OCI-LY7 (cell line): ENCODE measurements at places on chromosomes 2 and 18. TPM values are rescaled to one million over a fixed set of nuclear protein-coding genes. Genes with fewer than 3 reads are reported as not detected.
A peak's percentile ranks its signal among the peaks of the same experiment; 100 is the strongest.

Gene LRATD1
- not detected in 2 replicates for total RNA-seq

Gene STARD6
- total RNA-seq: not detected in 2 replicates

Gene C2orf78
- total RNA-seq: not detected in 2 replicates

Gene GALNT1
- 32.8 and 37.2 TPM in 2 replicates for total RNA-seq

Gene C2orf42
- total RNA-seq: 19.0 and 21.3 TPM in 2 replicates

Gene NDC80
- 105 and 115 TPM in 2 replicates for total RNA-seq

Gene XRCC5
- 294 and 344 TPM in 2 replicates for total RNA-seq

Gene WIPF1
- total RNA-seq: 183 and 192 TPM in 2 replicates

Gene HOXD12
- total RNA-seq: 0.25 TPM in 1 of 2 replicates, not detected in the other

Gene RAD51AP2
- total RNA-seq: 0.09 TPM in 1 of 2 replicates, not detected in the other

Gene PPM1G
- 138 and 147 TPM in 2 replicates for total RNA-seq

DNA sequence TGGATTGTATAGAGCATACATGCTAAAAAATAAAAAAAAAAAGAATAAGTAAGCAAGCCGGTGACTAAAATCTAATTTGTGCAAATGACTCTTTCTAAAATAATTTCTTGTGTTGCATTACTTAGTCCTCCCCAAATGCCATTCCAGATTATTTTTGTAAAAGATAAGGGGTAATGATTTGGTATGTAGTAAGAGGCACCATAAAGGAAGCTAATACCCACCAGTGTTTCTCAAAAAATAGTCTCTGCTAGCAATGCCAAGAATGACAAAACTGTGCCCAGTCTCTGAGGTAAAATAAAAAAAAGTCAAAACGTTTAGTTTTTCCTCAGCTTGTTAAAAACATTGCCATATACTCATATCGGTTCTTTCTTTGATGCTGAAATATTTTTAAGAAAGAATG is 2.7 kb downstream of the METTL5 start:
- no peak for DNase-seq

DNA sequence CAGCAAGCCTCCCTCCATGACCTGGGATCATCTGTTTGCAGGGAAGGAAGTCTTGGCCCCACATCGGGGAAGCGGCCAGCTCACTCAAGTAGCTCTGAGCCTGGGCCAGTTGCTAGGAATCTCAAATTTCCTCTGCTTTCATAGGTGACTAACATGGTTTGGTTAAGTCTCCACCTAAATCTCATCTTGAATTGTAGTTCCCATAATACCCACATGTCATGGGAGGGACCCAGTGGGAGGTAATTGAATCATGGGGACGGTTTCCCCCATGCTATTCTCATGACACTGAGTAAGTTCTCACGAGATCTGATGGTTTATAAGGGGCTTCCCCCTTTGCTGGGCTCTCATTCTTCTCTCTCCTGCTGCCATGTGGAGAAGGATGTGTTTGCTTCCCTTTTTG is 75.2 kb downstream of the LBH start:
- no peak for DNase-seq

DNA sequence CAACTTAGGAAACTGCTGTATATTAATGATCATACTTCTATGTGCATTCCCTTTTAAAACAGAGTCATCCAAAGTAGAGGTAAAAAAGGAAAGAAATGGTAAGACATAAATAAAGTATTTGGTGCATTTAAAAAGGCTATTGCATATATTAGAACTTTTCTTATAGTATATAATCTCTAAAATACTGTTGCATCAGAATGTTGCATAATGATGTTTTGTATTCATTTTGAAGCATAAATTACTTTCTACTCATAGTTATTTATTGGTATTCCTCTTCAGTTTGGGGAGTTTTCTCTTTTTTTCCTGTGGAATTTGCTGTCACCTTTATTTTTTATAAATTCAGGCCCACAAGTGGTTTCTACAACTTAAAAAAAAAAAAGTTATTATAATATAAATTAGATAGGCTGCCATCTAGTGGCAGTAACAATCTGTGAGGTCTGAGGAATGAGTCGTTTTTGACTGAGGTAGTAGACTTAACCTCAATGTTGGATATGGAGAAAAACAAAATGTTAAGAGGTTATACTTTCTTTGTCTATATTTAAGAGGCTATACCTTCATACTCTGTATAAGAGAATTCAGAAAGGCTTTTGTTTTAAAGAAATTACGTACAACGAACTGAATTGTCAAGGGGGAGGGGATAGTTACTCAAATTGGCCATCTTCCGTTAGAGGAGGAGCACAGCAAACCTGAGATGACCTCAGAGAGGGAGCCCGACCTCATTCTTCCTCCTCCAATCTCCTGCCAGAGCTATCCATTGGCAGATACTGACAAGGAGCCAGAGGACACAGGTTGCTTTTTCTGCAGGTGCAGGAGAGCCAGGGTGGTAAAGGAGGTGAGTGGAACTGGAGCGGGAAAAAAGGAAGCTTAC is 23.8 kb downstream of the ANKAR start:
- peak; percentile 70 for DNase-seq

DNA sequence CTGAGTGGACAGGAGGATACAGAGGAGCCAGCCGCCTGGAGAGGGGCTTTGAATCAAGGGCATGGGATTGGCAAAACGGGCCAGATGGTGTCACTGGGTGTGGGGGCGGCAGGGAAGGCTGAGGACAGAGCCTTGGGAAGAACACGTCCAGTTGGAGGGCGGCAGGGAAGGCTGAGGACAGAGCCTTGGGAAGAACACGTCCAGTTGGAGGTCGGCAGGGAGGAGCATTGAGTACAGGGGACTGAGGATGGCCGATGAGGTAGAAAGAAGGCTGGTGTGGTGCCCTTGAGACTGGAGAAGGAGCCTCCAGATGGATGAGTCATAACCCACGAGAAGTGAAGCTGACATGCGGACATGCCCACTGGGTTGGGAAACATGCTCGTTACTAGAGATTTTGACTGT is 4.5 kb downstream of the HES6 start:
- no peak for DNase-seq

DNA sequence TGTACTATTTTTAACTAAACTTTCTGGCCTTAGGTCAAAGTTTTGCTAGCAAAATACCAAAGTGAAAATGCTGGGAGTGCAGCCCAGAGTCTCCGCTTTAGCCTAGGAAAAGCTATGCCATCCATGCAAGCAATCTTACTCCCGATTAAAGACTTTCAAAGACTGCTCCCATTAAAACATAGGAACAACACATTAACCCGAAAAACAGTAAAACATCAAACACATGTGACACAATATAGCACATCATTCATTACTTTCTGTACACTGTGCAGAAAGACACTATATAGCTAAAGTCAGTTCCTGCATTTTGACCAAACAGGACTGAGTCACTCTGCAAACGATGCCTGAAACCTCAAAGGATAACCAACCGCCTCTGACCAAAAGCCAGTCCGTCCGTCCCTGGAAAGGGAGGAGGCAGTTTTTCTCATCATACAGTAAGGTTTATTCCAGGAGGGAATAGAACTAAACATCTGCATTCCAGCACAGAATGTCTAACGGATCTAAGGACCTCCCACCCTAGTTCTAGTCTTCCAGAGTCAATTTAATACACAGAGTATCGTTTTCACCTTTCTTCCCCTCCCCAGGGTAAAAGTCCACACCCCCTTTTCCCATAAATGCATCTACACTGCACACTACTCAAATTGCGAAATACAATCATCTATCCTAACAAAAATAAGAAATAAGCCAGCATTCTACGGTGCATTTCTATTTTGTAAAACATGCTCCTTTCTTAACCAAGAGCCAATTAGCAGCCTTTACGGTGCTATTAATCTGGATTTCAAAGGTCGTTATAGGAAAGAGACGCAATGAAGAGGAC is 1.7 kb downstream of the ROCK2 start:
- peak; percentile 13 for DNase-seq

DNA sequence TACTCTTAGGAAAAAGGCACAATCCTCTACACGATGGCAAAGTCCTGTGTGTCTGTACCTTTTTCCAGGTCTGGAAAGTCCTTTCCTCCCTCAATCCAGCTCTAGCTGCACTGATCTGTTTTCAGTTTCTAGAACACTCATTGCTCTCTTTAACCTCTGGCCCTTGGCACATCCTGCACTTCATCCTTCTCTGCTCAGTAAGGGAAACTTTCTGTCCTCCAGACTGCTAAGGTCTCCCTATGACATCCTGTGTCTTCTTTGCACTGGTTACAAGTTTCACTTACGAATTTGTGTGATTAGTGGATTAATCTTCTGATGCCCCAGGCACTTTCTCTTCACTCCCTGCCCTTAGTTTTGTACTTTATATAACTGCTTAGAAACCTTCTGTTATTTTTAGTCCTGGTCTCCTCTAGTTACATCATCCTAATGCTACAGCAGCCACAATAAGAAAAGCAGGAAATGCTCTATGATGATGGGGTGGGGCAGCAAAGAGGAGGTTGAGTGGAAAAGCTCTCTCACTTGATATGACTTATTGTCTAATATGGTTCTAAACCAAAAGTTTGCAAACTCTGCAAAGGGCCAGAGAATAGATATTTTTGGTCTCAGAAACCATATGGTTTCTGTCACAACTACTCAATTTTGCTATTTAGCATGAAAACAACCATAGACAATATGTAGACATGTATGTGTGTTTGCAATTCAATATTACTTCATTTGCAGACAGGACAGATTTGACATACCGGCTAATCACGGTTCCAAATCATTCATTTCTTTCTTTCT is 568.2 kb downstream of the THSD7B start:
- no peak for DNase-seq

DNA sequence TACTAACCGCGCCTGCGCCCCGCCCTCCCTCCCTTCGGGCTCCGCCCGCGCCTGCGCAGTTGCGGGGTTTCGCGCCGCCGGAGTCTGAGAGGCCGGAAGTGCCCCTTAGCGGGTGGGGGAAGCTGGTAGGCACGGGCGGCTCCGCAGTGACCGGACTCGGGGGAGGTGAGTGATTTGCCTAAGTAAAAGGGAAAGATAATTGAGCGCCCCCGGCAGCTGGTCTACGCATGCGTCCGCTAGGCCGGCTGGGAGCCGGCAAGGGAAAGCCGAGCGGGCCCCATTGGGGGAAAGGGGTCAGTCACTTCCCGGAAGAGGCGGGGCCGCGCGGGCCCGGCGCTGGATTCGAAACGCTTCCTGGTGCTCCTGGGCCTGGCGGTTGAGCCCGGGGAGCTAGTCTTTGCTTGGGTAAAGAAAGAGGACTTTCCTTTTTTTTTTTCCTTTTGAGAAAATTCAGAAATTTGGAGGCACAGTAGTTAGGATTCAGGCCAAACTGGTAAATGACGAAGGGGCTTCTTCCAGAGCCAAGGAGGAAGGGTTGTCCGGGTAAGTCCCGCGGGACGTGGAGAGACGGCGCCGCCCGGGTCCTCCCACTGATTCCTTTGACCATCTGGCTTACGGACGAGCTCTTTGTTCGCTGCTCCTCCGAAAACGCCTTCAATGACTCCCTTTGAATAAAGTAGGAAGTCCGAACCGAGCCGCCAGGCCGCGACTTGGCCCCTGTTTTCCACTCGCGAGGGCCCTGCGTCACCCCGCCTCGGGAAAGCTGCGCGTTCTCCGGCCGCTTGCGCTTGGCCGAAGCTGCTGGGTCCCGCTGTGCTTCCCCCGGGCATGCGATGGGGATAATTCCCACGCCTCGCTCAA is at the start of the genes GEN1 and SMC6:
Gene GEN1 (plus strand): TSS at position 336 of the 861 bp plus-strand sequence. CDS start 5,806 bp downstream, outside the sequence.
Gene SMC6 (minus strand): TSS at position 8 of the 861 bp plus-strand sequence. CDS start 7,864 bp downstream, outside the sequence.
- peak; percentile 97 for DNase-seq

GRCh38 chr2:190794377-190794776 is 86.2 kb upstream of the GLS start:
- DNase-seq: no peak

DNA sequence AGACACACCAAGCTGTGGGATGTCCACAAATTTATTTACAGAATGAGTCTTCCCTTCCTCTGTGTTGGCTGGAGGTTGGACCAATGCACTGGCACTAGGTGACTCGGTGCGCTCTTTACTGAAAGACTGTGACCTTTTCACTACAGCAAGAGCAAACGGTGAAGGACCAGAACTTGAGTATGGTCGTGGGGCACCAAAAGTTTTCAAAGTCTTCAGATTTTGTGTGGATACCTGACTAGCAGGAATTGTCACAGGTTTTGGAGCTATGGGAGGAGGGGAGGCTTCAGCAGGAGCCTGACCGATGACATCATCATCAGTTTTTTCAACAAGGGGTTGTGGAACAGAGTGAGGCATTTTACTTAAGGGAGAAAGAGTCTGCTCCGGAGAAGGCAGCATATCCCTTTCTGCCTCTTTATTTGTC is 73.0 kb upstream of the GRB14 start:
- DNase-seq: no peak

DNA sequence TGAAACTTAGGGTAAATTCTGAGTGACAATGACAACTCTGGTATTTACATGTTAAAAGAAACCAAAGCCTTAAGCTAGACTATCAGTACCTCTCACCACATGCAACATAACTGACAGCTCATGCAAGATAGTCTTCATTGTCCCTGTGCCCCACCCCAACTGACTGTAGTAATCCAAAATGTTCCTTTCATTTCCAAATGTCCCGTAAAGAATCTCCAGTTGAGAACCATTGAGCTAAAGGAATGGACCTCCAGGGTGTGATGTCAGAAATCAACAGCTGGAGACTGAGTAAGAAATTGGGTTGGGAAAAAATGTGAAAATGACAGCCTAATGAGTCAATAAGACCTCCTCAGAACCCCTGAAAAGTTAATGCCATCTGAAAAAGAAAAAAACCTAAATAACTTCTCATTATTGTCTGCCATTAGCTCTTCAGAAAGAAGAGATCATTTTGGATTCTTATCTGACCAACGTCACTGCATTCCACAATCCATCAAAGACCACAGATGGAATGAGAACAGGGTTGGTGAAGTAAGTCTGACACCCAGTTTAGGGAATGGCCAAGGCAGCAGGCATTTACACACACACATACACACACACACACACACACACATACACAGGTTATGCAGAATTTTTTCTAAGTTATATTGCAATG is 51.7 kb upstream of the ACVR2A start:
- no peak for DNase-seq

GRCh38 chr2:115174651-115175050 is 732.2 kb downstream of the DPP10 start:
- DNase-seq: no peak

- DNase-seq: no peak
These were observed 101.1 kb downstream of the MAPK4 start for GRCh38 chr18:50661013-50661412.

- no peak for DNase-seq
These were observed 151.1 kb upstream of the UBE2E3 start for GRCh38 chr2:180829261-180829660.
